ENCODE measurements at places on chromosomes 16 and 17.

DNA sequence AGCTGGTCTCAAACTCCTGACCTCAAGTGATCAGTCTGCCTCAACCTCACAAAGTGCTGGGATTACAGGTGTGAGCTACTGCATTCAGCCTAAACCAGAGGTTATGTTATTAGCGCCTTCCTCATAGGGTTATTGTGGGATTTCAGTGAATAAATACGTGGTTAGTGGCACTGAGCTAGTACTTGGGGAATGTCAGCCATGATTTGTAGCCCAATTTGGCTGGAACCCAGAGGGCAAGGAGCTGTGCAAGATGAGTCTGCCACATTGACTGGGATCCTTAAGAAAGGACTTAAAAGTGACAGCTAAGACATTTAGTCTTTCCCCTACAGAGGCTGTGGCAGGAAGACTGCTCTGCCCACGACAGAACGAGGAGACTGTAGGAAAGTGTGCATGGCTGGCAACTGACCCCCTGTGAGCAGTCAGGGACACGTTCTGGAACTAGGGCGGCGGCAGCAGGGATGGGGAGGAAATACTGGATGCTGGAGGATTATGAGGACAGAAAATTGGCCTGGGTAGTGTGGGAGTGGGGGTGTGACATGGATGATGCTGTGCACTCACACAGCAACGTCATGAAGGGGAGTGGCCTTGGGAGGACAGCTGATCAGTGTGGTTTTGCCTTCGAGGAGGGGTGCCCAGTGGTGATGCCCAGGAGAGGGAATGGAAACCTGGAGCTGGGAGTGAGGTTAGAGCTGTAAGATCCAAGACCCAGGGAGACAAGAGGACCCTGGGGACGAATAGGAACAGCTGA, 14.6 kb downstream of the ATP5PD start:
- peak; percentile 37 for DNase-seq

DNA sequence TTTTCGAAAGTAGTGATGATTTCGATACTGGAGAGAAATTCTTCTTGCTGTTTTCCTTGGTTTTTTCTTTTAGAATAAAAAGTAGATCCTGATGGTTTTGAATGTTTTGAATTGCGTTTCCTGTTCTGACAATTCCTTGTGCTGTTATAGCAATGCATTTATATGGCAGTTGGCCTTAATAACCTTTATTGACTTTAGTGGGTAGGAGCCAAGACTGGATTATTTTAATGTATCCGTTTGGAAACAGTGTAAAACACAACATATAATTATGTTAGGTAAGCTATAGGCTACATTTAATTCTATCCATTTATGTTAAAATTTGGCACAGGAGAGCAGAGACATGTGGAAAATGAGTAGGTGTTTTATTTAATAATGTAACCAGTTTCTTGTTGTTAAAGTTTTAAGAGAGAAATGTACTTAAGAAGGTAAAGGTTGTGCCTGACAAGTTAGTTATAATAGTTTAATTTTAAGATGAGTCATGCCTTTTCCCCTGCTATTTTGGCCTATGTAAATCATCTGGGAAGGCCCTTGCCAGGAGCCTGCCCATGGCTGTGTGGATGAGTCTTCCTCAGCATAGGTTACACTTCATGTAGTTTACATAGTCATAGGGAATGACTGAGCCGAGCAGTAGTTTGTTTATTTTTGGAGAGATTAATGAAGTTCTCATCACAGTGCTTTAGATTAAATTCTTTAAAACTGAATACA, 189.9 kb downstream of the FTO start:
- no peak for DNase-seq

DNA sequence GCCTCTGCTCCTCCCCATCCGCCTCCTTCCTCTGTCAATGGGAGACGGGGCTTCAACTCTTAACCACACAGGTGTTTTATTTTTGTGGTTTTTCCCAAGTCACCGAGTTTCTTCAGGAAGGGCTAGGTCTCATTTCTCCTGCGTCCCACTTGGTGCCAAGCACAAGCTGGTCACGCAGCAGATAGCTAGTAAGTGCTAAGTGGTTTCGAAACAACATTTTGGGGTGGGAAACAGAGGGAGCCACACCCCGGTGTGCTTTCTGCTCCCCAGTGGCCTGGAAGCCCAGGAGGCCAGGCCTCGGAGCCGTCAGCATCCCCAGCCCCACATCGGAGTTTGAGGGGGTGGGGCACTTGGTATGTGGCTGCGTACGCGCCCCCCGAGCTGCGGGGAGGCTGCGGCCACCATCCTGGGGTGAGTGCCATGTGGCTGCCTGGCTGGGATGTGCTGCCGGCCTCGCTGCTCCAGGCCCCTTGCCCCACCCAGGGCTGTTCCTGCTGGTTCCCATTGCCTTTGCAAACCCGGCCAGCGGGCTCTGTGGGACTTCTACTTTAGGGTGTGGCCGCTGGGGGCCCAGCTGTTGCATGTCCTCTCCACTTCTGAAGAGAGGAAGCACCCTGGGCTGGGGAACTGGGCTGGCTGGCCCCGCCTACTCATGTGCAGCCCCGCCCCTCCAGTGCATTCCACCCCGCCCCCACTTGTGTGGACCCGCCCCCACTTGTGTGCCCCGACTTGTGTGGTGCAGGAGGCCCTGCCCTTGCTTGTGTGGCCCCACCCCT, 55.6 kb downstream of the BAIAP2 start:
- no peak for DNase-seq

DNA sequence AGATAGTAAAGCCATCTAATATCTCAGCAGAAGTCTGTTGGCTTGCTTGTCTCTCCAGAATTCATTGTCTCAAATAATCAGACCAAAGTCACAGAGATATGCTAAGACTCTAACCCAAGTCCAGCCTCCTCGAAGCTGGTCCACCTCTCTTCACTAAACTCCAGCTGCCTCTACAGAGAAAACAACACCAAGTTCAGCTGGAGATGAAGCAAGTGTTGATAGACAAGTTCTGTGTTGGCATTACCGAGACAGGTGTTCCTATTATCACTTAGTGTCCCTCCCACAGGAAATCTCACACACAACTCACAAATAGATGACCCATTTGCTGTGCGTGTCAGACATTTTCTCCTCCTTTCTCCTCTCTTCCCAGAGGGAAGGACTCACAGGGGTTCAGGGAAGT, 164.4 kb upstream of the ANKFN1 start:
- no peak for DNase-seq

- no peak for DNase-seq
These were observed 136.7 kb upstream of the NUDT7 start for GRCh38 chr16:77585379-77586251.

DNA sequence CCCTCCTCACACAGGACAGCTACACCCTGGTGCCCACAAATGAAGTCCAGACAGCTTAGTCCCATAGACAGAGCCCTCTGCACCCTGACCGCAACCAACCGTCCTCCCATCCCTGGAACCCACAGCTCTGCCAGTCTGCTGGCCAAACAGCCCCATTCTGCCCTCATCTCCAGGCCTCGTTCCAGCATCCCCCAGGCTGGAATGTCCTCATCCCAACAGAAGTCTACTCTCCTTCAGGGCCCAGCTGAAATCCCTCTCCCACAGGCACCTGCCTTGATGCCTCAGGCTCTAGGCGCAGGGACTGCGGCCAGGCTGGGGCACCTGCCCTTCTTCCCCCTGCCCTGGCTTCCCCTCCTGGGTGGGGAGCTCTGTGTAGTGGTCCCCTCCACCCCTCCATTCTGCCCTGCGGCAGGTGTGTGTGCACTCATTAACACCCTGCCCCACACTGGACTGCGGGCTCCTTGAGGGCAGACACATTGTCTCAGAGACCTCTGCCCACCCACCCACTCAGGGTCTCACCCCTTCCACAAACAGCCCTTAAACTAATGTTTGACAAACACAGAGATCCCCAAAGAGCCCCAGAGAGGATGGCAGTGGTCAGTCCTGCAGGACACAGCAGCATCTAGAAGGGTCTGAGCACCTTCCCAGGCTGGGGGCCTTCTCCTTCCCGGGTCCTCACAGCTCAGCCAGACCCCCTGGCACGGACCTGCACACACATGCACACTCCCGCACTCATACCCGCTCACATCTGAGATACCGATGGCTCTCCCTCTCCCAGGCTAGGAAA, 820 bp downstream of the GRIN2C start:
- DNase-seq: no peak

DNA sequence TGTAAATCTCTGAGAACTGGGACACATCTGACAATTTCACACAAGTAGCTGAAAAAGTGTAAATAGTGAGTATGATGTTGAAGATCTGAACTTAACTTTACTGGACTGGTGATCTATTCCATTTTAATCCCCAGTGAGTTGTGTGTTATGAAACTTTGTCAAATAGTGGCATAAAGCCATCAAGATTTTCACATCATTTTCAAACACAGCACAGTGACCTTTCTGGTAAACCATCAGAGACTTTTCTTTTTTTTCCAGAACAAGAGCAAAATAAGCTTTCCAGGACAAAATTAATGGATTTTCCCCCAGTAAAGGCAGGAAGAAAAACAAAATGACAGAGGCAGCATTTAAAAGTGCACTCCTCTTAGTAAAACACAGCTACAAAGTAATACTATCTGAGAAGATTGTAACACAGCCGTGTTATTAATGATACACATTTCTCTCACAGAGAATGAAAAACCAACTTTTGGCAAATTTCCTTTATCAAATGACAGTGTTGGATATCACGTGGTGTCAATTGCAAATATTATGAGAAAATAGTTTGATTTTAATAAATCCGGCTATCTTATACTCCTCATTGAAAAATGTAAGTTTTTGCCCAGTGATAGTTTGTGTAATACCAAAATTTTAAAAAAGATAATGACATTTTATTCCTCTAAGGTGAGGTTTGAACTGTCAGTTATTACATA, 16.8 kb upstream of the COL1A1 start:
- no peak for DNase-seq

- no peak for DNase-seq
These were observed 15.6 kb downstream of the BEAN1 start for GRCh38 chr16:66442502-66443268.

DNA sequence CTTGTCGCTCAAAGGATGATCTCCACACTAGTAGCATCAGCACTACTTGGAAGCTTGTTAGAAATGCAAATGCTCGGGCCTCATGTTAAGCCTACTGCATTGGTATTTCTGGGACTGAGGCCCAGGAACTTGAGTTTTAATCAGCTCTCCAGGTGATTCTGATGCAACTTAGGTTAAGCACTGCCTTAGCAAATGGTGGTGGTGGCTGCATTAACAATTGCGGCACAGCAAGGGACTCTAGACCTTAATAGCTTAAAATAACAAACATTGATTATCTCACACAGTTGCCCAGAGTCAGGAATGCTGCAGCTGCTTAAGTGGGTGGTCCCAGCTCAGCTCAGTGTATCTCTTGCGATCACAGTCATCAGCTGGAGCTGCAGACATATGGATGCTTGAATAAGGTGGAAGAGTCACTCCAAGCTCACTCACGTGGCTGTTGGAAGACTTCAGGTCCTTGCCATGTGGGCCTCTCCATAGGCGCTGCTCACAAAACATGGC, 25.8 kb downstream of the HS3ST3A1 start:
- DNase-seq: no peak

DNA sequence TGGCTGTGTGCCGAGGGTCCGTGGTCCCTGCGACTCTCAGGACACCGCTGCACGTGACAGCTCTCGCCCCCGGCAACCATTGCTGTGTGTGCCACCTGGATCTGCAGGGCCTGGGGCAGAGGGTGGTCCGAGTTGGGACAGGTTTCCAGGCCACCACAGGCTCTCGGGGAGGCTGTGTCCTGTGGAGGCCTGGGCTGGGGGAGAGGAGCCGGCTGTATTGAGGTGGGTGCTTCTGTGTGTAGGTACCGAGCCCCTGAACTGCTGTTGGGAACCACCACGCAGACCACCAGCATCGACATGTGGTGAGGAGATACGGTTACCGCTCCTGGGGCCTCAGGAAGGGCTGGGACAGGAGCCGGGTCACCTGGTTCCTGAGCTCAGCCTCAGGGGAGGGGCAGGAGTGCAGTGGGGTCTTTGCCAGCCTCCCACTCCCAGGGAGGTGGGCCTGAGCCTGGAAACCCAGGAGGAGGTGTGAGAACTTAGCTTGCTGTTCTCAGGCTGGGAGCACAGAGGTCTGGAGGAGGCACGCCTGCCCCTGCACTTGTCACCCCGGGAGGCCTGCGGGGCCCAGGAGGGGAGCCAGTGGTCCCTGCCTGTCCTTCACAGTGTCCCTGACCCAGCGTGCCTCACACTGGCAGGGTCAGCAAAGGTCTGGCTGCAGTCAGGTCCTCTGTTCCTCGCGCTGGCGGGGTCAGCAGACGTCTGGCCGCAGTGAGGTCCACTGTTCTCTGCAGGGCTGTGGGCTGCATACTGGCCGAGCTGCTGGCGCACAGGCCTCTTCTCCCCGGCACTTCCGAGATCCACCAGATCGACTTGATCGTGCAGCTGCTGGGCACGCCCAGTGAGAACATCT, 7.3 kb downstream of the SPATA2L start:
- no peak for DNase-seq

GRCh38 chr17:49565948-49566491, 9.7 kb upstream of the NXPH3 start:
- no peak for DNase-seq

GRCh38 chr16:81798311-81799137, 19.4 kb downstream of the PLCG2 start:
- no peak for DNase-seq

GRCh38 chr17:65051922-65052321, 4.6 kb downstream of the GNA13 start:
- DNase-seq: no peak

GRCh38 chr17:8675306-8675705, 44.8 kb upstream of the MYH10 start:
- DNase-seq: no peak

GRCh38 chr16:12300490-12300889, 324.0 kb downstream of the SNX29 start:
- no peak for DNase-seq

DNA sequence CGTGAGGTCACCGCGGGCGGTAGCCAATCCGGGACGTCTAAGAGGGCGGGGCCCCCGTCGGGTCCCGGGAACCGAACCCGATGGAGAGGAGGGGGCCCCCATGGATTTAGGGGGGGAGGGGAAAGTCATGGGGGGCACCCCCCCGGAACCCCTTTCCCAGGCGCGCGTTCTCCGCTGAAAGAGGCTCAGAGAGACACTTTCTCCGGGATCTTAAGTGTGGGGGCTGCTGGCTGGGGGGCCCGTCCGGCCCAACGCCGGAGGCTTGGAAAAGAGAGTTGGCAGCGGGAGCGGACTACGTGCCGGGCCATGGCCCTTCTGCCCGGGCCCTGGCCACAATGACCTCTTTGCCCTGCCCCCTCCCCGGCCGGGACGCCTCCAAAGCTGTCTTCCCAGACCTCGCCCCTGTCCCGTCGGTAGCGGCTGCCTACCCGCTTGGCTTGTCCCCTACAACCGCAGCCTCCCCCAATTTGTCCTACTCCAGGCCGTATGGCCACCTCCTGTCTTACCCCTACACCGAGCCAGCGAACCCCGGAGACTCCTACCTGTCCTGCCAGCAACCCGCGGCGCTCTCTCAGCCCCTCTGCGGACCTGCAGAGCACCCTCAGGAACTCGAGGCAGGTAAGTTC, at the start of gene DLX4:
Gene DLX4 (plus strand): TSS at position 57 of the 626 bp plus-strand sequence. CDS start 279 bp downstream, at position 336.
- DNase-seq: no peak

GRCh38 chr16:12429756-12430155, 373.9 kb downstream of the CPPED1 start:
- no peak for DNase-seq

DNA sequence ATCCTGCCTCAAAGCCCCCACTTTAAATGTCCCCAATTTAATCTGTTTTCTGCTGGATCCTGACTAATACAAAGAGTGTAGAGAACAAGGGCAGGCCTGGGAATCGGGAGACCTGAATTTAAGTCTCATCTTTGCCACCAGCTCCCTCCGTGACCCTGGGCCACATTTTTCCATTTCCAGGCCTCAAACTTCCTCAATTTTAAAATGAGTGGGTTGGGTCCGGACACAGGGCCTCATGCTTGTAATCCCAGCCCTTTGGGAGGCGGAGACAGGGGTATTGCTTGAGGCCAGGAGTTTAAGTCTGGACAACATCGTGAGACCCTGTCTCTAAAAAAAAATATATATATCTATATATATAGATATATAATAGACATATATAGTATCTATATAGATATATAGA, 61.4 kb downstream of the SRL start:
- no peak for DNase-seq
